ENCODE measurements at places on chromosomes 13 and 19.

DNA sequence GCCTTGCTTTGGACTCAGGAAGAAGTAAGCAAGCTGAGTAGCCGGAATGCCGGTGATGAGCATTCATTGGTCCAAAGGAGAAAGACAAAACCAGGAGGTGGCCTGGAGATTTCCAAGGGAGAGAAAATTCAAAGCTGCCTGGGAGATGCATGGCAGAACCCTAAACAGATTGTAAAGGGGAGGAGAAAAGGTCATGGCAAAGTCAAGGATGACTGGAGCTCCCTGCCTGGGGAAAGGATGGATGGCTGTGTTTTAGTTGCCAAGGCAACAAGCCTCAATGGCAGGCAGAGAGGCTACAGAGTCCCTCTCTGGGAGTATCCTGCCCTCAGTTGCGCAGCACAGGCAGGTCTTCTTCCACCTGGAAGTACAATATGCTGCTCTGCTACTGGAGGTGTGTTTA, 134.0 kb downstream of the ENOX1 start:
- DNase-seq, result no peak

DNA sequence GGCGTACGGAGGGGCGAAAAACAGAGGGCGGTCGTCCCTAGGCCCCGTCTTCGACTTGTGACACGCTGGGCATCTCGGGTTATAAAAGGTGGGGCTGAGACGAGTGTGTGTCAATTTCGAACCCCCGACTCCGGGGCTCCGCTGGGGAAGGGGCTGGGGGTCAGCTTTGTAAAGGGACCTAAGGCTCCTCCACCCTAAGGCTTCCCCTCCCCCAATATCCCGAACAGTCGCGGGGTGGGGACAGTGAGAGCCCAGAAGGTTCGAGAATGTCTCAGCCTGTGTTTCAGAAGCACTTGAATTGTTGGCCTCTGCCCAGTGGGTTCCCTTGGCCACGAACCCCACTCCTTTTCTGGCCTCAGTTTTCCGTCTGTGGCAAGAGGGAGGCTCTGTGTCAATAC, 450 bp downstream of the SELENOW start:
- DNase-seq, result no peak

GRCh38 chr13:40666933-40667621, 636 bp upstream of the FOXO1 start:
- DNase-seq, result no peak

DNA sequence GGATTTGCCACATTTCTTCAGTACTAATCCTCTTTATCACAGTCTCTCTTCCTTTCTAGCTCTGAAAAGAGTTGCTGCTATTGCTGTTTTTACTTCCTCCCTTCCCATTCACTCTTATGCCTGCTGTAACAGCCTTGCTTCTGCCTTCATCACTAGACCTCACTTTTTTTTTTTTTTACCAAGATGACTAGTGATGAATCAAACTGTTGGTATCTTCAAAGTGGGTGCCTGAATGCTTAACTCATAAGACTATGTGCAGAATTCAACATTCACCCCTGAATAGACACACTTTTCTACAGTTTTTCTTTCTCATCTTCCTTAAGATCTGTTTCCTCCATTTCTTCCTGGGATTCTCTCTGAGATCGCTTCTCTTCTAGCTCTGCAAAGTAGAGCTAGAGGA, 217.2 kb upstream of the HTR2A start:
- DNase-seq, result peak; percentile 32

- DNase-seq, result no peak
Measured at GRCh38 chr13:60629158-60629557, 232.1 kb downstream of the TDRD3 start.
